ENCODE measurements at places on chromosomes 3 and 15.

DNA sequence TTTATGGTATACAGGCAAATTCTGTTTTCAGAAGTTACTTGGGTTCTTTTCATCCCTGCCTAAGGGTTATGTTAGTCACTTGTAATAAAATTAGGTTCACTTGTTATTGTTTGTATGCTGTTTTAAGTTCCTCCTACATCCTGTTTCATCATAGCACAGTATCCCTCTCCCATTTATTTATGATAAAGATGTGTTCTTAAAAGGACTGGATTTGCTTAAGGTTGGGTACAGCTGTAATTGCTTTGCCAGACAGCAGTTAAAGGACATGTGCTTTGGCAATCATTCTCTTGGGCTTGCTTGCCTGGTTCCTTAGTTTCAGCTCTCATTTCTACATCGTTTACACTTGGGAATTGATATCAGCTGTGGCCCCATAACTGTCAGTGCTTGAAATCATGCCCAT is 11.7 kb downstream of the ATP2C1 start:
- DNase-seq = no peak

DNA sequence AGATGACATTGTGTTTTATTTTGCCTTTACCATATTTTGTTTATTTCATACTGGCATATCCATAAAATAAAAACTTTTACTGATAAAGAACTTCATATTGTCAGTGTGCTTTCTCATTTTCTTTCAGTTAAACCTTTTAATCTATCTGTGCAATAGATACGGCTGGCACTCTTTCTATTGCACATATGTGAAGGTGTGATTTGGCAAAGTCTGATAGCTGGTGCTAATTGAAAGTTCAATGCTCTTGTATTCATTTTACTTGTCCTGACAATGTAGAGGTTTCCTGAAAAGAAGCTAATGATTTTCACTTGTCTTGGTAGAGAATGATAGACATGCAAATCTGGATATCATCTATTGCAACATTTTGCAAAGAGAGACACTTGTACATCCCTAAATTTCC is 467.0 kb downstream of the NSUN3 start:
- DNase-seq = no peak

- no peak for DNase-seq
These were observed 61.7 kb downstream of the FMN1 start for GRCh38 chr15:33132722-33133345.

GRCh38 chr15:85137489-85138168 is 156.0 kb downstream of the PDE8A start:
- DNase-seq = no peak

DNA sequence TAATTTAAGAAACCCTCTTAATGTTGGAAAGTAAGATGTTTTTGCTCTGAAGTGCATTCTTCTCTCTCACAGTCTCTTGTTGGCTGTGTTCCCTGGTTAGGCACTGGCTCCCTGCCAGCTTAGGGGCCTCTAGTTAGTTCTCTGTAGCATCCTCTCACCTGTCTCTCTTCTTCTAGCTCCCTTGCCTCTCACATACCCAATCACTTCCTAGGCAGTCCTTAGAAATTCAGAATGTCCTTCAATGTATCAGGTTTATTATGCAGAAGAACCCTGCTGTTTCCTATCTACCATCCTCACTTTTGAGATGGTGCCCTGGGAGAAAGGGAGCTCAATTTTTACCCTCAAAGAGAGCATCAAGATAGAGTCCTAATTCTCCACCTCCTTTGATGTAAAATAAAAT is 36.2 kb upstream of the CPNE4 start:
- no peak for DNase-seq

- no peak for DNase-seq
These were observed 14.6 kb downstream of the QRICH1 start for GRCh38 chr3:49079270-49079669.

GRCh38 chr3:170418422-170419398 is at the start of gene CLDN11:
Gene CLDN11, plus strand, starts transcription at chr3:170418868. Its CDS starts 199 bp downstream, at chr3:170419067.
- no peak for DNase-seq

DNA sequence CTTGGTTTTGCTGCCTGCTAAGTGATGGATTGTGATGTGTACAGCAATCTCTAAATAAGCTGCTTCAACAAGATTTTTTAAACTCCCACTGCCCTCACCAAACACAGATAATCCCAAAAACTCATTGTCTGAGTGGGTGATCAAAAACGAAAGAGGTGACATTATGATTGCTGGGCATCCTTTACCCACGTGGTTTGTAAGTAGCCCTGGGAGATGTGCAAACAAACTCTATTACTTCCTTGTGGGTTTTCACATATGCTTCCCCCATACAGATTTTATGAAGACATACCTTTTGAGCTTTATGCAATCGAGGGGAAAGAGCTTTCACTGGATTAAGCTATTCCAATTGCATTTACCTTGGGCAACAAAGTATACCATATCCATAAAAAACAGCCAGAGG is 1000.4 kb downstream of the FHIT start:
- no peak for DNase-seq

GRCh38 chr15:97470417-97470816 is 490.1 kb upstream of the ARRDC4 start:
- no peak for DNase-seq

DNA sequence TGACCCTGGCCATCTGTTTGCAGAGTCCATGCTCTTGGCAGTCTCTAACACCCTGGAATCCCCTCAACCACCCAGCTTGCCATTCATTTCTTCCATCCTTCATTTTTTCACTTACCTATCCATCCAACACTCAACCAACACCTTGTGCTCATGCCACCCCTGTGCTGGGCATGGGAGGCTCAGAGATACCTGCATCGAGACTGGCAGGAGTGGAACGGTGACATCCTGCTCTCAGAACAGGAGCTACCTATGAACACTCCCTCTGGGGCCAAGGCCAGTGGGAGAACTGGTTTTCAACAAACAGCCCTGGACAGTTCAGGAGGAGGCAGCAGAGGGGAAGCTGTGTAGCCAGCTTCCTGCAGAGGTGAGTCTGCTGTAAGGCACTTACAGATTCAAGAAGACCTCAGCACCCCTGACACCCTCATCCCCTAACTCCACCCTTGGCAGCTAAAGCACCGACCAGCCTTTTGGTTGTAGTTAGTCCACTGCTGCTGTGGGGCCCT is 19.5 kb upstream of the ATP2B2 start:
- DNase-seq = no peak

DNA sequence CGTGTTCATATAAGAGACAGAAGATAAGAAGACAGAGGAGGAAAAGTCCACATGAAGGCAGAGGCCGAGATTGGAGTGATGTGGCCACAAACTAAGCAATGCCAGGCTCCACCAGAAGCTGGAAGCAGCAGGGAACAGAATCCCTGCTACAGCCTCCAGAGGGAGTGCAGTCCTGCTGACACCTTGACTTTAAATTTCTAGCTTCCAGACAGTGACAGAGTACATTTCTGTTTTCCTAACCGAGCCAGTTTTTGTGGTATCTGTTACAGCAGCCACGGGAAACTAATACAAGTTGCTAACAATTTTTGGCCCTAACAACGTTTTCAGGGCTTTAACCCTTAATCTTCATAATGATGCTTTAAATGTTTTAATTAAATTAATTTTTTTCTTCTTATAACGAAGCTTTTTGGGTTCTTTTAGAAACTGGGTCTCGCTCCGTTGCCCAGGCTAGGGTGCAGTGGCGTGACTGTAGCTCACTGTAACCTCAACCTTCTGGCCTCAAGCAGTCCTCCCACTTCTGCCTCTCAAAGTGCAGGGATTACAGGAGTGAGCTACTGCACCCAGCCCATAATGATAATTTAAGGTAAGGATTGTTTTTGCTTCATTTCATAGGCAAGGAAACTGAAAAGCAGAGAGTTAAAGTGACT is 202.3 kb upstream of the PROK2 start:
- no peak for DNase-seq

DNA sequence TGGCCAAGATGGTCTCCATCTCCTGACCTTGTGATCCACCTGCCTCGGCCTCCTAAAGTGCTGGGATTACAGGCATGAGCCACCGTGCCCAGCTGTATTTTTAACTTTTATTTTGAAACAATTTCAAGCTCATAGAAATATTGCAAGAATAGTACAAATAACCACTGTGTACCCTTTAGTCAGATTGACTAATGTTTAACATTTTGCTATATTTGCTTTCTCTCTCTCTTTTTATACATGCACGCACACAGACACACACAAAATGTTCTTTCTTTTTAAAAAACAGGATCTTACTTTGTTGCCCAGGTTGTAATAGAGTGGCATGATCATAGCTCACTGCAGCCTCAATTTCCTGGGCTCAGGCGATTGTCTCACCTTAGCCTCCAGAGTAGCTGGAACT is 25.5 kb upstream of the DPPA4 start:
- no peak for DNase-seq

DNA sequence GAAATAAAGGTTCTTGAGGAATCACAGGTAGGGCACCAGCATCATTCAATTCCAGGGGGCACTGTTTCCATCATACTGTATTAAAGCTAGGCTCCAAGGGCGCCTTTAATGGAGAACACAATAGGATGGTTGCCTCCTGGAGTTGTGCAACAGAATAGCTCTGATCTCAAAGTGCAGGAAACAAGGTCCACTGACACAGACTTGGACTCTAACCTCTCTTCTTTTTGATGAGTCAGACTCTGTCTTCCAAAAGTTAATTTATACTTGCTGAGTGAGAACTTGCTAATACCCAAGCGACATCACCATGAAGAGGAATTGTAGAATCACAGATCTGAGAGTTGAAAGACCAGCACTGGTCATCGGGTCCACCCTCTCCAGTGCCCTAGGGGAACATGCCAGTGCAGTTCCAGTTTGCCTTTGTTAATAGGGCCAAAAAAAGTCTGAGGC is 94.4 kb upstream of the PHLDB2 start:
- DNase-seq = no peak

DNA sequence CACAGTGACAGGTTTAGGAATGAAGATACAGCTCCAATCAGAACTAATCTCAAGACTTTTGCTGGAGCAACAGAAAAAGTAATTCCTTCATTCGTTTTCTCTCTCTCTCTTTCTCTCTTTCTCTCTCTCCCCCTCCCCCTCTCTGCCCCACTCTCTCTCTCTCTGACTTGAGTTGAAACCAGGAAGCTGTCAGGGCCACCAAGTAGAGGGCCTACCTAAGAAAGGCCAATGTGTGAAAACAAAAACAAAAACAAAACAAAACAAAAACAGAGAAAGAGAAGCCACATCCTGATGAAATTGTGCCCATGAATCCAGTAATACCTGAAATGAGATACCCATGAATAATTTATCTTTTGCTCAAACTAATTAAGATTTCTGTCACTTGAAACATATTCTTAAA is 72.9 kb downstream of the ATP8B4 start:
- no peak for DNase-seq

DNA sequence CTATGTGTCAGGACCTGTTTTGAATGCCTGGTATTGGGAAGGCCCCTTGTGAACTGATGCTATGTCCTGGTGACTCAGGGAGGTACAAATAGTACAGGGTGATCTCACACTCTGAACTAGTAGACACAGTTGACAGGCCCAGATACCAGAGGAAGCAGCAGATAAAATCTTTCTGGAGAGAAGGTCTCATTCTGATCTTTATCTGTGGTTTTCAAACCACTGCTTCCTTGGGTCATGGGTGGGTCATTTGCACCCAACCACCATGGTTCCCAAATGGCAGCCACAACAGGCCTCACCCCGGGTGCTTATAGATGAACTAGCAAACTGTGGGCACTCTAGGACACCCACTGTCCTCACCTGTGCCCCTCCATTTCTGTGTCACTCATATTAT is 43.4 kb downstream of the PXYLP1 start:
- DNase-seq = no peak

DNA sequence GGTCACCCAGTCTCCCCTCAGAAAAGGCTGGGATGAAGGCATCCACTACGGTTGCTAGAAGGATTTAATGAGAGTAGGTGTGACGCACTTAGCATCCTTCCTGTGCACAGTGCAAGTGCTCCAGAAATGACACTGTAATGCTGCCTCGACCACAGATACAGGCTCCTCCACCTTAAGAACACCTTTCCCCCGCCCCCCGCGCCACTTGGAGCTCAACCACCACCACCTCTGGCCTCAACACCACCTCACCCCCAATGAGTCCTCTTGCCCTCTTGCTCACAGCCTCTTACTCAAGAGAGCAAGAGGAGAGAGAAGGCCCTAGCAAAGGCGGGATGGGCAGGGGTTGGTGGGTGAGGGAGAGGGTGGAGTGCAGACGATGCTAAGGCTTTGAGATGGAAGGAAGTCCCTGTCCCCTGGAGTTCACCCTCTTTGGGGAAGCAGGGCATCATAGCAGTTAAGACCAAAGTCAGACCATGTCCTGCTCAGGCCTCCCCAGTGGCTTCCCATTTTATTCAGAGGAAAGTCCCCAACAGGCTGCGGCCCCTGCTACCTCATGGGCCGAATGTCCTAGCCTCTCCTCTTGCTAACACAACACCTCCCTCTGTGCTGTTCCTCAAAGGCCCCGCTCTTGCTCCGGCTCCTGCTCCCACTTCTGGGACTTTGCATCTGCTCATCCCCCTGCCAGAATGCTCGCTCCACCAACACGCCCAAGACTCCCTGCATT is 8.3 kb downstream of the STARD5 start:
- DNase-seq = no peak

GRCh38 chr15:46556559-46557379 is 921.9 kb downstream of the SQOR start:
- DNase-seq = no peak

- no peak for DNase-seq
These were observed 18.4 kb upstream of the TSEN2 start for GRCh38 chr3:12465836-12466225.

GRCh38 chr15:100790786-100791265 is 88.8 kb upstream of the ALDH1A3 start:
- no peak for DNase-seq

DNA sequence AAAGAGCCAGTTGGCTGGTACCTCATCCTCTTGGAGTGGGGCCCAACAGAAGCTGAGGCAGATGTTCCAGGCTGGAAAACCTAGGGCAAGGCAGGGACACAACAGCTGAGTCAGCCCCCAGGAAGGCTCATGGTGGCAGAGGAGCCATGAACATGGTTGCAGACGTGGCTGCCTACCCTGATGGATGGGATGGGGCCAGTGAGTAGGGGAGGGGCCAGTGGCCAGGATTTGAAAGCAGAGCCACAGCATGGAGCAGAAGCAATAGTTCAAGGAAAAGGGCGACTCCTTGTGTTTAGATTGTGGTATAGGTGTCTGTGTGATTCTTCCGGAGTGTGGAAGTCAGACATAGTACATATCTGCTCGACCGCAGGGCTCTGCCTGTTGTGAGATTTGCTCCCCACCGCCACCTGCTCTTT is 24.2 kb downstream of the PXYLP1 start:
- no peak for DNase-seq

Measured in activated naive CD4-positive, alpha-beta T cell treated with Interleukin-2 at 50 U/mL for 16 hours (primary cell).